ENCODE measurements at places on chromosomes 5 and 9.

- DNase-seq = no peak
Measured at GRCh38 chr9:129836311-129837007, 1.2 kb downstream of the USP20 start.

- DNase-seq = no peak
Measured at GRCh38 chr9:88782931-88783710, 208.1 kb upstream of the S1PR3 start.

DNA sequence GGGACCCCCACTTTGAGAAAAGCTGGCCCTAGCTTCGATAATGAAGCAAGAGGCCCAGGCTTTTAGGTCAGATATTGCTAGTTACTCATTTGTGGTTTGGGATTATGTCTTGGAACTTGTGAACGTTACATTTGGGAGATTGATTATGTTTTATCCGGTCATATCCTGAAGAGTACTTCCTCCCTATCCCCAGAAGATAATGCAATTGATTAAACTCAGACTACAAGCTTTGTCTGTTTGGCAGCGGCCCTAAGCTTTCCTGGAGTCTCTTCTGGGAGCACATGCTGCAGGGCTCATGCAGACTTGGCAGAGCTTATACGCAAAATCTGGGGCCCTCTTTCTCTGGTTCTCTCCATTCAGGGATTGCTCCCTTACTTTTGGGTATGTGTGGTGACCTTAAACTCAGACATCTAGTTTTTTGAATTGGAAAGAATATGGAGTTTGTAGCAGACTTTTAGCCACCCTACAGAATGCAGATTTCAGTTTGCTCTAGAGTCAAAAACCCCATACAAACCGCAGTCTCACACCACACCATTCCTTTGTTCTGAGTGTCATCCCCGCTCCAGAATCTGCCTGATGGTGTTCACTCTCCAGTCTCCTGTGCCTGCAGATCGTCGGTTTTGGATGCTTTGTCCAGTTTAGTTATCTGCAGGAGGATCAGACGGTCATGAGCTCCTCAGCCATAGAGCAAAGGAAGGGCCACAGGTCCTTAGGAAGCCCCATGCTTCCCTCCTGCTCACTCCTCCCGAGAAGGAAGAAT, 449.5 kb upstream of the TRPC7 start:
- no peak for DNase-seq

DNA sequence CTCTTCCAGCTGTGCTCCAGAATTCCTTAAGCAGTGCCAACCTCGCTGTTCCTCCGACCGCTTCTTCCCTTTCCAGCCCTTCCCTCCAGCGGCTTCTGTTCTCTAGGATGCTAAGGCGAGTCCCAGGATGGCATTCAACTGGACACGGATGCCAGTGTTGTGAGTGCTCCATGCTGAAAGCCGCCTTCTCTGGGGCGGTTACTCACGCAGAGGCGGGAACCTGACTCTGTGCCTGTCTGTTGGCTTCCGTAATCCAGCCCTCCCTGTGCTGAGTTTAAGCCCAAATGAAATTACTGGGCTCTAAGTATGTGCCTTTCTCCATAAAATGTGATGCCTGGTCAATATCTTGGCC, 20.2 kb downstream of the COL5A1 start:
- DNase-seq = no peak

DNA sequence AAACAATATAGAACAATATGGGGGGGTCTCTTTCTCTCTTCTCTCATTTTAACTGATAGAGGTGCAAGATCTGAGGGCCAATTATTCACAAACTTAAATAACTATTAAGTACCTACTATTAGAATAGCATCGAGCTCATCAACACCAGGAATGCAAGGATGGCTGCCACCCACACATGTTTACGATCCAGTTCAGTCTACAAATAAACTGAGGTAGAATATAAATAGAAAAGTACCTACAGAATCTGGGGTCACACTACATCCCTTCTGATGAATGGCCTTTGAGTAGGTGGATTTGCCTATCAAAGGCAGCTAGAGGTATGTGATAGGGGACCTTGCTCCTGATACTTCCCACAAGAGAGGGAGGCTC, 91.8 kb upstream of the ZNF366 start:
- no peak for DNase-seq

GRCh38 chr5:172064358-172064757, 57.9 kb upstream of the FBXW11 start:
- DNase-seq = no peak

GRCh38 chr5:123147128-123147715, 58.2 kb downstream of the PRDM6 start:
- no peak for DNase-seq

DNA sequence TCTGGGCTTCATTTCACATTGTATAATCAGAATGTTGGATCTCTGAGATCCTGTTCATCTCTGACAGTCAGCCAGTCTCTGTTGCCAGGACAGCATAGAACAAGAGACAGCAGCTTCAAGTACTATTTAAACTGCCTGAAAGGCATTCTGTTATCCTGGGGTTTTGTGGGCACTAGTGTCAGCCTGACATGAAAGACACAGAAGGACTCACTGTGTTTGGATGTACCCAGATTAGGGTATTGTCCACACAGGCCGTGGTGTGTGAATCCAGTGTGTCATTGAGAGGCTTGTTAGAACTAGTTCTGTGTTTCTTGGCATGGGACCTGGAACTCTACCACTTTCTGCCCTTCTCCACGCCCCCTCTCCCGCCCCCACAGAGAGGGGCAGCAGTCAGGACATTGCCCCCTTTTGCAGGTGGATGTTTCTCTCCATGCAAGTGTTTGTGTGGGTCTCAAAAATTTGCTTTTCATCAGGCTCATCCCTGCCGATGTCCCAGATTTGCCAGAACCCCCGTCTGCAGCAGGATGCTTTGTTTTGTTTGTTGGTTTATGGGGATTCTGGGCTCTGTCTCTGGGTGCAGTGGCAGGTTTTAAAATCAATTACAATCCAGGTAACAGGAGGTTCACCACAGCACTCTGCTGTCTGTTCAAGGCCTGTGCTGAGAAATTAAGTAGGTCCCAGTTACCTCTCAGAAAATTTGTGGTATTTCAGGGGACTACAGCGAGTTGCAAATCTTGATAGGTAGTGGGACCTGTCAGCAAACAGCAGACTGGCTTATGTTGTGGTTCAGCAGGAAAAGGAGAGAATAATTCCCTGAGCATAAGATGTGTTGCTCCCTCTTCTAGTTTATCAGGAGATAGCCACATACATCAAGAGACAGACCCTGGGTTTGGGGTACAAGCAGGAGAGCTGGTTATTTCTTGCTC, 144.6 kb downstream of the DOCK2 start:
- DNase-seq = no peak

DNA sequence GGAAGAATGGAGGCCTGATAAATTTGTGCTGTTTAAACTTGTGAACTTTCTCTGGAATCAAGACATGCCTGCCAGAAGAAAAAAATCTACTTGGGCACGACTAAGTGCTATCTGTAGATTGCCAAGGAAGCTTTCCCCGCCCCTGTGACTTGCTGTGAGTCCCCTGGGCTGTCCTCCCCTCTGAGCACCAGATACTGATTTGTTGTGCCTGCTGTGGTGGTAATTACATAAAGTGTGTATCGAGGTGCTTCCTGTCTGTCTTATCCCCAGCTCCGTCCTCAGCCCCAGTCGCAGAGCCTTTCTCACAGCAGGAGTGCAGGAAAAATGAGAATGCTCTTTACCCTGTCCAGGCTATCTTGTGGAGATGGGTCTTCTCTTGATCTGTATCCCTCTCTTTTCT, 53.9 kb downstream of the TRIO start:
- no peak for DNase-seq

- DNase-seq = peak; percentile 60
Measured at GRCh38 chr5:23139338-23140171, 286.4 kb upstream of the CDH12 start.

Data from NCI-H1092 treated with DMSO at 0.1 percent for 48 hours (cell line).